ENCODE measurements at places on chromosomes 3 and 15.

DNA sequence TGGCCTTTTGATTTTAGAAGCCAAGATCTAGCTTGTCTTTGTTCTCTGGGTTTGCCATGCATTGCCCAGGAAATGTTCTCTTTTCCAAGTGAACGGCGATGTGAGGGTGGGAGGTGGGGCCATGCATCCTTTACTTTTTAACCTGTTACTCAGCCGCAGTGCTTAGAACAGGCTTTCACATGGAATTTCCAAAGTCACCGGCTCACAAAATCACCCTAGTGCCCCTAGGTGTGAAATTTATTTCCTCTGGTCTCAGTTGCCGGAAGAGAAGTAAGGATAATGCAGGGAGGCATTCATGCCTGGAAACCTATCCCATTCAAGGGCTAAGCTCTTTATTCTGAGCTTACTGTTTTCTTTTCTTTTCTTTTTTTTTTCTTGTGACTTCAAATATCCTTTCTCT lies 93.2 kb downstream of the CACNA2D3 start:
- DNase-seq = no peak

GRCh38 chr3:141959589-141960554 lies 83.4 kb downstream of the ATP1B3 start:
- no peak for DNase-seq

GRCh38 chr3:143103652-143104051 lies 15.9 kb upstream of the CHST2 start:
- DNase-seq = no peak

DNA sequence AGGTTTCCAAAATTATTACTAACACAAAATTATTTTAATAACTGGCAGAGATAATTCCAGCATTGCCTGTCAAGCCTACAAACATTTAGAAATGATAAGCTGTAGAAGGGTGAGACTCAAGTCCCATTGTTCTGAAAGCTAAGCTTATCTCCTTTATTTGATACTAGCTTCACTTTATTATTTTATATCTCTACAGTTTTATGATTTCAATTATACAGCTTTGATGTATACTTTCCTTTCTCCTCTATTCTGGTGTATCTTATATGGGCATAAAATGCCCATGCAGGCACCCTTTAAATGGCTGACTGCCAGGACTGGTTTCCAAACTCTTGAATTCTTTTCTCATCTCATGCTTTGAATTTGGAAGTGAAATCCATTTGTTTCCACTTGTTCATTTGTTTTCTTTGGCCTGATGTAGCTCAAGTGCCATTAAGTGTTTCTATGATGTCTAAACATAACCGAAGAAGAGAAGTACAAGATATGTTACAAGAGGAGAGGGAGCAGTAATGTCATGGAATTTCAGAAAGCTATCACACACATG lies 372.1 kb upstream of the ARHGEF26 start:
- DNase-seq = no peak

GRCh38 chr3:134212967-134213665 lies 37.5 kb downstream of the RYK start:
- DNase-seq = peak; percentile 89

DNA sequence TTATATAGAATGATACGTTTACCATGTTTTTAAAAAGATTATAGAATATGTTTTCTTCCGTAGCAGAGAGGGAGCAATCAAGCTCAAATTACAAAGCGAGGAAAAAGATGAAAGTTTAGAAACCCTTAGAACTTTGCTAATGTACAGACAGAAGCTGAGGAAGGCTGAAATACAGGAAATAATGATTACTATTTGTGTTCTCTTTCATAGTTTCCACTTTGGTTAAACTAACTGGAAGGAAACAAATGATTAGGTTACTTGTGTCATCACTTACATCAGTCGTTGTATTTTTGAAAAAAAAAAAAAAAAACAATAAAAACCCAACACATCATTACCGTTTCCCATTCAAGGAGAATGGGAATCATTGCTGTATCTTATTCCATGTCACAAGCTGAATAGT lies 337.8 kb upstream of the CBLB start:
- DNase-seq = no peak

DNA sequence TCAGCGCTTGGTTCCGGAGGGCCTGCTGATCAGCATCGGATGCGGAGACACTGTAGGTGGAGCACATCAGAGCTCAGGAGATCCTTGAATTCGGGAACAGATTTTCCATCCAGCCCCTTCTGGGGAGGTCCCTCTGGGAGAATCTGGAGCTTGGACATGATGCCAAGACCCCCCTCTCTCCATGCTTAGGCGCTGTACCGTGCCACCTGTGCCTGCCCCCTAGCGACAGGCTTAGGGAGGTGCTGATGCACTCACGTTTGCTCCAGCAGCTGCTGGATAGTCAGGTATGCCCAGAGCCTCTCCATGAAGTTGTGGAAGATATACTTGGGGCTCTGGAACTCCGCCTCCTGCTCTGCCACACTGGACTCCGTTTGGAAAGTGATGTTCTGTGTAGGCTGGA lies 9.7 kb downstream of the ITIH4 start:
- DNase-seq = peak; percentile 26

DNA sequence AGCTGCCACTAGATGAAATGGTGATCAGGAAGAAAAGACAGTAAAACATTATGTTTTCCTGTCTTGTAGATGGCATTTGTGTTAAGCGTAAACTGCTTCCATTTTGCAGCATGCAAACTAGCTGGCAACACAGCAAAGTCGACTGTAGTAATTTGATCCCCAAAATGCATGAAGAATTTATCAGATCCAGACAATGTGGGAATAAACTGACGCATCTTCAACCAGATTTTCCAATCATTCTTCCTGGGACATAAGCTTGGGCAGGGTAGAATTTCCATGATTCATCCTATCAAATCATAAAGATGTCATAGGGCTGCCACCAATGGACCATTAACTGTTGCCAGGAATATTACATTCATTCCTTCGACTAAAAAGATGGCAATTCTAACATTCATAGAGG lies 260.3 kb downstream of the ERC2 start:
- no peak for DNase-seq

DNA sequence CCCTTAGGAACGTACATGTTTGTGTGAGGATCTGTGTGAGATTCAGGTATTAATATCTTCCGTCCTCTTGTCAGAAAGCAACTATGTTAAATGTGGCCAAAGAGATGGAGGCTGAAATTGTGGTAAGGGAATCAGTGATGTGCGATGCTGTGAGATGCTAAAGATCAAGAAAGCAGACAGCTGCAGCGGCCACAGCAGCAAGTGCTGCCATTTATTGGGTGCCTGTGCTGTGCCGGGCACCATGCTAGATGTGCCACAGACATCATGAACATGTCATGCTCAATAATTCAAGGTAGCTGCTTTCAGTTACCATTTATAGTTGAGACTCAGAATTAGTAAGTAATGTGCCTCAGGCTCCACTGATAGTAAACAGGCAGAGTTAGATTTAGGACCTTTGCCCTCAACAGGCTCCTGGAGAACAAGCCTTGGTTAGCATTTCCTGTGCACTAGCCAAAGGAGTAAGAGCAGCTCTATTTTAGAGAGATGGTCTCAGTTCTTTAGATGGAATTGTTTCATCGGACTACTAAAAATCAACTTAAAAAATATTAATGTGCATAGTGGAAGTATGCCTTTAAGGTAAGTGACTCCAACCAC lies 24.9 kb downstream of the LARS2 start:
- no peak for DNase-seq

GRCh38 chr3:187025656-187026316 lies 95.5 kb downstream of the ST6GAL1 start:
- DNase-seq = peak; percentile 42

DNA sequence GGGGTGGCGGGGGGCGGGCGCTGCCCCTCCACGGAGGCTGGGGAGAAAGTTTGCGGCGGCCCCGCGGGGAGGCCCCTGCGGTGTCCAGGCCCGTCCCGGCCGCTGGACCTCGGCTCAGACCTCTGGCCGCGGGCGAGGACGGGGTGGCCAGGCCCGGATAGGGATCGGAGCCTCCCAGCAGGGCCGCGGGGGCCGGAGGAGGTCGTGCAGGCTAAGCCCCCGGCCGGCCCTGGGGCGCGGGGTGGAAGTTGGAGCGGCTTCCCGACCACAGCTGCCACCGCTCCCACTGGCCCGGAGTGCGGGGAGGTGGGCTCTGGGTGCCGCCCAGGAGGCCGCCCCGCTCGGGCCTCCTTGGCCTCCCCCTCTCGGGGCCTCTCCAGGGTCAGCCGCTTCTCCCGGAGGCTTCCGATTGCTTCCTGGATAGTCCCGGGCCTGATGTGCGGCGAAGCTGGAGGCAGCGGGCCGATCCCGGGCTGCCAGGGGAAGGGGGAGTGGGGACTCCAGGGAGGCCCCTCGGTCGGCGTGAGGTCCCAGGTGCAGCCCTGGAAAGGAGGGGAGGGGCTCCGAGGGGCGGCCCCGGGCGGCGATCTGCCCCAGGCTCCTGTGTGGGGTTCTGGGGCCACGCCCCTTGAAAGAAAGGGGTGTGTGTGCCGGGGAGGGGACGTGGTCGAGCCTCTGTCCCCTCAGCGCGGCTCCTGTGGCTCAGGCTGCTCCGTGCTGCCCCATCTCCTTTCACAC lies 907 bp downstream of the PLXNA1 start:
- peak; percentile 35 for DNase-seq

- DNase-seq = no peak
Observed at GRCh38 chr3:17091910-17092582, 207.3 kb downstream of the PLCL2 start.

DNA sequence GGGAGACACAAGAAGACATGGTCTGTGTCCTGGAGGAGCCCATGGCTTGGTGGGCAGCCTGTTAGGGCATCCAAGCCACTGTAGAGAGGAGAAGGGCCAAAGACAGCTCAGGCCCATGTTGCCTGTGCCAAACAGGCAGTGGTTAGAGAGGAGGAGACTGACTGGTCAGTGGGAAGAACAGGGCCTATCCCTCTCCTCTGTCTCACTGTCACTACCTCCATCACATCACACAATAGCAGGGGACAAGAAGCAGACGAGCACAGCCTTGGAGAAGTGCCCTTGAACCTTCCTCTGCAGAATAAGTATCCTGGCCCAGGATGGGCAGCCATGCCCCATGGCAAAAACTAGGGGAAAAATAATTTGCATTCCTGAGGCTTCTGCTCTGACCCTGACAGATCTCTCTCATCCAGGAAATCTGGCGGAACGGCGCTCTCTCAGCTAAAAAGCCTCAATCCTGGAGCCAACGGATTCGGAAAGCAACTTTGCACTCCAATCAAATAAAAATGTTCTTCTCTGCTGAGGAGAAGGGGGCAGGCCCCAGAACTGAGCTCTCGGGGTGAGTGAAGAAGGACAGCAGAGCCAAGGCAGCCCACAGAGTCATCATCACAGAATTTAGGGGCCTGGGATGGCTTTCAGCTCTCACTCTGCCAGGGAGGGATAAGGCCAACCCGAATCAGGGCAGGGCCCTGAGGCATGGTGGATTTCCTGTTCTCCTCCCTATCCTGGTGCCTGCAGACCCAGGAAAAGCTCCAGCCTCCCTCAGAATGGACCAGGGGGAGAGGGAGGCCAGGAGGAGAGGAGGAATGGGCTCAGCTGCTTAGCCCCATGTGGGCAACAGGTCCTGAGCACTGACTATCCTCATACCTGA lies 1.6 kb downstream of the SHF start:
- no peak for DNase-seq

- DNase-seq = no peak
Observed at GRCh38 chr3:191412759-191413158, 48.2 kb upstream of the PYDC2 start.

GRCh38 chr3:43874290-43874689 lies 183.6 kb downstream of the ABHD5 start:
- no peak for DNase-seq

DNA sequence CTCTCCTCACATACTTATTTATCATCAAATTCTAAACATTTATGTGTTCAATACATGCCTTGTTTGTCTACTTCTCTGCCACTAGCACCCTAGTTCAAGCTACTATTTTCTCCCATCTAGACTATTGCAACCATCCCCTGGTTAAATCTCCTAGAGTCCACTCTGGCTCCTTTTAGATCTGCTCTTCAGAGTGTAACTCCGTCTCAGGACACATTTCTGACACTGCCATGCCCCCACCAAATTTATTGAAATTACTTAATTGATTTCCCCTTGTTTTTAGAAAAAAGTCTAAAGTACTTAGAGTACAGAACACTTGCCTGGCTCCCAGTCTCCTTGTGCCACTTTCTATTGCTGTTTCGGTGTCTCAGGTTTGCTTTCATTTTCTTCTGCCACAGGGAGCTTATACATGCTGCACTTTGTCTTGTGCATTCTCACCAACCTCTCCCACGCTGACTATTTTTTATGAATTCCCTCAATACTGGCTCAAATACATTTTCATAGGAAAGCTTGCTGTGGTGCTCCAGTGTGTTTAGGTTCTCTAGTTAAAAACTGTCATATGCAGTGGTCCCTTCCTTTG lies 792.3 kb downstream of the DIPK2A start:
- no peak for DNase-seq

GRCh38 chr15:78766041-78766440 lies 45.2 kb downstream of the ADAMTS7 start:
- DNase-seq = no peak

DNA sequence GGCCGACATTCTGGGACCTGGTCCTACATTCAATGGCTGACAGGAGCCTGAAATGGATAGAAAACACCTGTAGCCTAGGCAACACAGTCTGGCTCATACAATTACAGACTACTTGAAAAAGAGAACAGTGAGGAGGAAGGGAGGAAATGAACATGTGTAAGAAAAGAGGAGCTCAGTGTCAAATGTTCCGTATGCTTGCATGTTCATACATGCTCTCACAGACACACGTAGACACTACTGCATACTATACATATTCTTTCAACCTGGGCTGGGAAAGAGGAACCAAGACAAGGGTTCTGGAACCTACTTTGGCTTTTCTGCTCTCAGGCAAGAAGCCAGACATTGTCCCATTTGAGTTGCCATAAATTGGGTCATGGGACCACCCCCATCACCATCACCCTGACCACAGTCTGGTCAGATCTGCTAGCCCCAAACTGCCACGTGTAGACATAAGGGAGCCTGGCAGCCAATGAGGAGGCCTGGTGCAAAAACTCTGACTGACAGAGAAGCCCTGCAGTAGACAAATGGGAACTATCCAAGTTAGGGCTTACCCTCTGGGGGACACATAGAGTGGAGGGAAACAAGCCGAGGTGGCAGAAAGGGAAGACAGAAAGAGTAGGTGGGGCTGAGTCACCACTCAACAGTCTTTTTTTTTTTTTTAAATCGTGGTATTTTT lies 310.0 kb downstream of the SHQ1 start:
- DNase-seq = peak; percentile 33

GRCh38 chr3:50562861-50563260 lies 4.7 kb downstream of the C3orf18 start:
- DNase-seq = no peak

DNA sequence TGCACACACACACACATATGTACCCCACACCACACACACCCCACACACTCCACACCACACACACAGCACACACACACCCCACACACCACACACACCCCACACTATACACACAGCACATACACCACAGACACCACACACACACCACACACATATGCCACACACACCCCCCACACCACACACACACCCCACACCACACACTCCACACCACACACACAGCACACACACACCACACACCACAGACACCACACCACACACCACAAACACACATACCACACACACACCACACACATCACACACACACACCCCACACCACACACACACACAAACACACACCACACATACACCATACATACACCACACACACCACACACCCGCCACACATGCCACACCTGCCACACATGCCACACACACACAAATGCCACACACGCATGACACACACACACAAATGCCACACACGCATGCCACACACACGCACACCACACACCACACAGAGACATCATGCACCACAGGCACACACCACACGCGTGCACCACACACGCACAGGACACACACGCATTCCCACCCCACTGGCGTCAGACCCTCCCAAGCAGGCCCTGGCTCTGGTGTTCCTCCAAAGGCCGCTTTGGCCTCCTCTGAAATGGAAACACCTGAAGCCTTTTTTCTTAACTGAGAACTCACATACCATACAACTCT lies 15.7 kb downstream of the CHST13 start:
- DNase-seq = no peak

Measured in activated T-cell treated with anti-CD3 and anti-CD28 coated beads, Interleukin-2, amount 50 U/mL, for 72 hours (primary cell).